ENCODE measurements at places on chromosomes 7 and 10.

DNA sequence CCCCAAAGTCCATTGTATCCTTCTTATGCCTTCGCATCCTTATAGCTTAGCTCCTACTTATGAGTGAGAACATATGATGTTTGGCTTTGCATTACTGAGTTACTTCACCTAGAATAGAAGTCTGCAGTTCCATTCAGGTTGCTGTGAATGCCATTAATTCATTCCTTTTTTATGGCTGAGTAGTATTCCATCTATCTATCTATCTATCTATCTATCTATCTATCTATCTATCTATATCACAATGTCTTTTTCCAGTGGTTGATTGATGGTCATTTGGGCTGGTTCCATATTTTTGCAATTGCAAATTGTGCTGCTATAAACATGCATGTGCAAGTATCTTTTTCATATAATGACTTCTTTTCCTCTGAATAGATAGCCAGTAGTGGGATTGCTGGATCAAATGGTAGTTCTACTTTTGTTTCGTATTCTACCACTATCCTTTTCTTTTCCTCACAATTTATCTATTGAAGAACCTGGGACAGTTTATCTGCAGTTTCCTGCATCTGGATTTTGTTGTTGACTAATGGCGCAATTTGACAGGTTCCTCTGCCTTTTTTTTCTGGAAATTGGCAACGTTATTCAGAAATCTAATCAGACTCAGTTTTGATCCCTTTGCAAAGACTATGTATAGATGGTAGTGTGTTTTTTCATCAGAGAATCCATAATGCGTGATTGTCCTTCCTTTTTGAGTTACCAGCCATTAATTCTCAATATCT lies 287.2 kb downstream of the ARL4A start:
- DNase-seq: no peak

DNA sequence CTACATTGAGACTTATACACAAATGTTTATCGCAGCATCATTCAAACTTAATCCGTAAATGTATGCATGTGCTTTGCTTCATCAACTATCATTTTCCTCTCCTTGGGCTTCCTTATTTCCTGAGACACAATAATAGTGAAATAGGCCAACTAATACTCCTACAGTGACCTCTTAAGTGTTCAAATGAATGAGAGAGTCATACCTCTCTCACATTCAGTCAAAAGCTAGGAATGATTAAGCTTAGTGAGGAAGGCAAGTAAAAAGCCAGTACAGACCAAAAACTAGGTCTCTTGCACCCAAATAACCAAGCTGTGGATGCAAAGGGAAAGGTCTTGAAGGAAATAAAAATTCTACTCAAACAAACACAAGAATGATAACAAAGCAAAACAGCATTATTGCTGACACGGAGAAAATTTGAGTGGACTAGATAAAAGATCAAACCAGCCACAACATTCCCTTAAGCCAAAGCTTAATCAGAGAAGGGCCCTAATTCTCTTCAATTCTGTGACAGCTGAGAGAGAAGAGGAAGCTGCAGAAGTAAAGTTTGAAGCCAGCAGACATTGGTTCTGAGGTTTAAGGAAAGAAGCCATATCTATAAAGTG lies 72.3 kb downstream of the GLCCI1 start:
- no peak for DNase-seq

GRCh38 chr10:1185911-1186682 lies 129.9 kb downstream of the WDR37 start:
- DNase-seq: no peak

- DNase-seq: no peak
These were observed 85.8 kb upstream of the CUX1 start for GRCh38 chr7:101731502-101732084.

GRCh38 chr7:116497708-116498107 lies 1.8 kb upstream of the CAV2 start:
- no peak for DNase-seq

DNA sequence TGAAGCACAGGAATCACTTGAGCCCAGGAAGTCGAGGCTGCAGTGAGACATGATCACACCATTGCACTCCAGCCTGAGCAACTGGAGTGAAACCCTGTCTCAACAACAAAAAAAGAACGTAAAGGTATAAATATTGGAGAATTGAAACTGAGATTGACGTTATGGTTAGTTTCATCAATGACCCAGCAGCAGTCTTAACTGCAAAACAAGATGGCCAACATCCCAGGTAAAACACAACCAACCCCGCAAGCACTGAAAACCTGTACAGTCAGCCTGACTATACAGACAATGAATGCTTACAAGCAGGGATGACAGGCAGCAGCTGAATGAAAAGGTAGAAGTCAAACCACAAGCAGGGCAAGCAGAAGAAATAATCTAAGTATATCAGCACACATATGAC lies 34.7 kb downstream of the WAPL start:
- no peak for DNase-seq

- no peak for DNase-seq
These were observed 70.7 kb downstream of the PLPP4 start for GRCh38 chr10:120527691-120528090.

DNA sequence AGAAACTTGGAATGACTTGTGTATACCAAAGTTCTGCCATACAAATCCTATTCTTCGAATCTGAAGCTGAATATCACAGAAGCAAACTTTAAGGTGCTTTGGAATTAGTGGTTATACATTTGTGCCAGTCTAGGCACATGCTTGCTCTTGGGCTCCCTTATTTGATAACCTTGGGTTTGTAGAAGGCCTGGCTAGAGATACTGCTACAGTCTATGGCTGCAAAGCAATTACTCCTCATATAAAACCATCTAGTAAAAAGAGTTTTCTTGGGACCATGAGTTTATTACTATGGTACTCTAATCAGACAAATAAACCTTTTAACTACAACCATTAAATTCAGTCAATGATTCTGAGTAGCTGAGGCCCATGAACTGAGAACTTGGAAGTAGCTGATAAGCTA lies 92.5 kb upstream of the SLC13A1 start:
- no peak for DNase-seq

GRCh38 chr7:40232242-40232893 lies 97.6 kb downstream of the SUGCT start:
- peak; percentile 50 for DNase-seq

DNA sequence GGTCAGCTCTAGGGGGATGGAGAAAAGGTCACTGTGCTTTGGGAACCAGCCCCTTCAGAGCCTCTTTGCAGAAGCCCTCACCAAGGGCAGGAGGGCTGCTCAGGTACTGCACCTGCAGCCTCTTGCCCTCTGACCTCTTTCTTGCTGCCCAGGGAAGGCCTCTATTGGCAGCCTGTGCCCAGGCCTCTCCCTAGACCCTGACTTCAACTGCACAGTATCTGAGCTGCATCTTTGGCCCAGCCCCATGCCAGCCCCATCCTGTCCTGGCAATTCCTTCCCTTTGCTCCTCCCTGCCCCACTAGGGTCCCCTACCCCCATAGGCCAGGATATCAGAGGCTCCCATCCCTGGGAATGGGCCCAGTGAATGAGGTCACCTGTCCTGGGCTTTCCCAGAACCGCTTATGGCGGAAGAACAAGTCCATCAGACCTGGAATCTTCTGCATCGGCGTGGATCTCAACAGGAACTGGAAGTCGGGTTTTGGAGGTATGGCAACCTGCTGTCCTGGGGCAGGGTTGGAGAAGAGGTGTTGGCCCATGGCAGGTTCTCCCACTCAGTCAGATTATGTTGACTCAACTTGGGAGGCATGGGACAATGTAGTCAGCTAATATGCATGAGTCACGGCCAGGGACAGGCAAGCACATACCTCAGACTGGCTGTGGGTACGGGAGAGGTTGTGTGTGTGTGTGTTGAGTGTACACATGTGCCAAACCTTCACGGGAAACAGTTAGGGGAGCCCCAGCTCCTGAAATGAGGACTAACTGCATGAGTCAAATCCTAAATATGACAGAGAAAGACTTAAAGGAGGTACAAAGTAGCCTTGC lies 17.1 kb upstream of the CPA1 start:
- no peak for DNase-seq

- no peak for DNase-seq
These were observed 103.5 kb upstream of the PDLIM1 start for GRCh38 chr10:95394161-95394880.

DNA sequence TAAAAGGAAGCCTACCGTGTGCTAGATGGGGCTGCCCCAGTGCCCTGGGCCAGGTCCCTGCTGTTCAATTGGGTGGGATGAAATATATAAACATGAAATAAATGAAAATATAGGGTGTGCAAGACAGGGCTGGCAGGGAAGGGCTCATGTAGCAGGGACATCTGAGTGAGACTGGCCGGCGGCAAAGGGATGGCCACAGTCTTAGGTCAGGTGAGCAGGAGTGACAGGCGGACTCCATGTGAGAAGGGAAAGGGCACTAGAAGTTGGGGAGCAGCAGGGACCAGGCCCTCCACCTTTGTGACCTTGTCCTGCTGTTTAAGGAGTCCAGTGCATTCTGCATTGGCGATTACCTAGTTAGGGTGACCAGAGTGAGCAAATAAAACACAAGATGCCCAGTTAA lies 207.6 kb upstream of the ZNF32 start:
- no peak for DNase-seq

- DNase-seq: no peak
These were observed 29.6 kb upstream of the GOT1 start for GRCh38 chr10:99460070-99460469.

DNA sequence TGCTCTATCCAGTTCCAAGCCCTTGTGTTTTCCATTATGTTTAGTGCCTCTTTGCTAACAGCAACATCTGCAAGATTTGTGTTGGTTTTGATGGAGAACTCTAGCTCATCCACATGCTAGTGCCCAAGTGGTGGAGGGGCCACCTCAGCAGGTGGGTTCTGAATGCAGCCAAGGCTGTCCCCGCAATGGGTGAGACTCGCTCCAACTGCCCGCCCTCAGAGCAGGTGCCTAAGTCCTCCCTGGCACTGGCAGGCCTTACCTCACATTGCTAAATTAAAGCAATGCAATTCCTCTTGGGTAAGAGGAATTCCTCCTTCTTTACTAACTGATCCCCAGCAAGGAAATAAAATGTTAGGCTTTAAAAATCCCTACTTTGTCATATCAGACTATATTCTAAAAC lies 146.8 kb downstream of the ADCY1 start:
- DNase-seq: no peak

GRCh38 chr7:2807460-2807844 lies 36.7 kb downstream of the GNA12 start:
- no peak for DNase-seq

DNA sequence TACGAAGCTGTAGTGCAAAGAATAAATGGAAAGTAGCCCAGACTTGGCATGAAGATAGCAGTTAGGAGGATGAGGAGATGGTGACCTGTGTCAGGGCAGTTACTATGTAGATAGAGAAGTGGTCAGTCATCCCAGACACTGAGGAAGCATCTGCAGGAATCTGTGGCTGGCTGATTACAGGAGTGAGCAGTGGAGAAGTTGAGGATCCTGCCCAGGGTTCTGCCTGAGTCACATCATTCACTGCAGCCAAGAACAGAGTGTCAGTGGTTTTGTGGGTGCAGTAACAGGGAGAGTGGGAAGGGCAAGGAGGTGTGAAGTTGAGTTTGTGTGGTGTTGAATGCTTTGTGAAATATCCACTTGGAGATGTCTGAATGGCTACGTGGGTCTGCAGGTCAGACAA lies 676.4 kb upstream of the NRP1 start:
- no peak for DNase-seq

GRCh38 chr7:101516851-101517250 lies 112.2 kb downstream of the MYL10 start:
- no peak for DNase-seq

GRCh38 chr10:102016416-102016815 lies 39.6 kb downstream of the ARMH3 start:
- DNase-seq: no peak

DNA sequence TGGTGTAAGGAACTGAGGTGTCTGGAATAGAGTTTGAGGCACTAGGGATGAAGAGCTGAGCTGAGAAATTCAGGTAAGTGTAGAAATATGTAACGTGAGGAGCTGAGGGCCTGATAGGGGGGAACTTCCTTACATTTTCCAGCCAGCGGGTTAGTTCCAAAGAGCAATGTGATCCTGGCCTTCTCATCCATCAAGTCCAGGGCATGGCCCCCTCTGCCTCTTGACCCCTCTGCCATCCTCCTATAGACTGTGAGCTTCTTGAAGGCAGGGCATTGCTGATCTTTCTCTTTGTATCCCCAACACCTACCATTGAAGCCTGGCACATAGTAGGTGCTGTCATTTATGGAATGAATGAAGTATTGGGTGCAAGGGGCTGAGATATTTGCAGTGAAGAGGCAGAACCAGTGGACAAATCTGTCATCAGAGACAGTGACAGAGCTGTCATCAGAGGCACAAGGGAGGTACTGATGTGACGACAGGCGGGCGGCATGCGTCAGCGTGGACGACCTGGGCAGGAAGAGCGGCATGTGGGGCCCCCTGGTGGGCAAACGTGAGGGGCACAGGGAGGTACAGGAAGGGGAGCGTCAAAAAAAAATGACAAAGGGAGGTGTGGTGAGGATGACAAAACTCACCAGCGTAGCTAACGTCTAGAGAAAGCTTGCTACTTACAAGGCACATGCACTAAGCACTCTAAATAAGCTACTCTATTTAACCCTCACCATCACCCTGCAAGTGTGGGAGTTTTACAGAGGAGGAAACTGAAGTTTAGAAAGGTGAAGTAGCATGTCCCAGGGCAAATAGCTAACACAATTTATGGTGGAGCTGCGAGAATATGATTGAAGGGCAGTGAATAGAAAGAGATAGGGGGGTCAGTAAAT lies 5.2 kb upstream of the CAMK2G start:
- peak; percentile 43 for DNase-seq

DNA sequence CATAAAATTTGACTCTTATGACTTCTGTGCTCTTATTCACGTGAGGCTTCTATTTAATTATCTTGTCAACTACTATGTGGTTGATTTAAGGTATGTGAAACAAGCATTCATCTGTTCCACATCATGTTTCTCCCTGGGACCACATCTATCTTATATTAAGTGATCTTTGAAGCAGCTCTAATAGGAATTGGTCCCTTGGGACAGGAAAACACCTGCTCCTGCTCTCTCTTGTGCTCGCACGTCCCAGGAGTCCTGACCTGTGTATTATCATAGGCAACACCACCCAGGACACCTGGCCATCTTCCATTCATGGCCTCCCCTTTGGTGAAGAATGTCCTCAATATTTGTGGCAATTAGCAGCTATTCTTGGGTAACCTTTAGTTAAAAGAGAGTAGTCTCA lies 269.2 kb downstream of the NRG3 start:
- no peak for DNase-seq

GRCh38 chr10:101779544-101780186 lies 3.6 kb downstream of the NPM3 start:
- no peak for DNase-seq

- DNase-seq: no peak
These were observed 149.8 kb downstream of the LSMEM1 start for GRCh38 chr7:112630565-112630964.

DNA sequence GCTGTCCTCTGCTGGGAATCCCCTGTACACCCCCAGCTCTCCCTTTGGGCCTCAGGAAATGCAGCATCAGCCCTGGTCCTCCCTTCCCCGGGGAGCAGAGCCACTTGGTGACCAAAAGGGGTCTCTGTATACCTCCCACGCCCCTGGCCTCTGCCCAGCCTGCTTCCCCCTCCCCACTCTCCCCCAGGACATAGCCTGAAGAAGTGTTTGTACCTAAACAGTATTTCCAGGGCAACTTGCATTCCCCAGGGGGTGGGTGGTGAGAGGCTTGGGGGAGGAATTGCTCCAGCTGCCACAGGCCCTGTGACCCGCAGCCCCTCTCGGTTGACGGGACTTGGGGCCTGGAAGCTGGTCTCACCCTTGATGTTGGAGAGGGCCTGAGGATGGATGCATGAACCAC lies 39.3 kb downstream of the TMEM270 start:
- no peak for DNase-seq
